ENCODE measurements at places on chromosomes 4 and X.
A peak's percentile ranks its signal among the peaks of the same experiment; 100 is the strongest.

DNA sequence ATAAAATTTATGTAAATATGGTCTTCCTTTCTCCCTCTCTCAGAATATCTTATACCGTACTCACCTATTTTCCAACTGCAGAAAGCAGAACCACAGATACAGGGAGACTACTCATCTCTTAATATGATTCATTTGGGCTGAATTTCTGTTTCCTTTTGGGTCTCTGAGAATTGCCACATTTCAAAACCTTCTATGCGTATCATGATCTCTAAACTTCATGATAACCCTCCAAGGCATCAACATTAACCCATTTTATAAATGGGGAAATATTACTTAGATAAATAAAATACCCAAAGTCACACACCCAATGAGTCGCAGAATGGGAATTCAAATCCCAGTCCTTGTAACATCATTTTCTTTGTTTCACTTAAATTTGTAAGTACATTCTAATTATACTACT is 16.6 kb upstream of the PRDM8 start:
- no peak for DNase-seq

DNA sequence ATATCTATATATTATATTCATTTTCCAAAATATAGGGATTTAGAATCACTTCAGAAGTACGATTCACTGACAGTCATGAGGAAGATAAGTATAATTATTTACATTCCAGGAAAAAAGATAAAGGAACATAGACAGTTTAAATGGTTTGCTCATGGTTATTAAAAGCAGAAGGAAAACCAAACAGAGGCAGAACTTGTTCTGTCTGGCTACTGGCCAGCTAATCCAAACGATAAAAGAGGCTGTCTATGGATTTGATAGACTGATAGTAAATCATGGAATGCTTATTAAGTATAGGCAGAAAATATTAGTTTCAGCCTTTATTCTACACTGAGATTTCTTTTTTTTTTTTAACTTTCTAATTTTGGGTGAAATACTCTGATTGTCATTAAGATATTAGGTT is 50.2 kb downstream of the RPGR start:
- DNase-seq = no peak

DNA sequence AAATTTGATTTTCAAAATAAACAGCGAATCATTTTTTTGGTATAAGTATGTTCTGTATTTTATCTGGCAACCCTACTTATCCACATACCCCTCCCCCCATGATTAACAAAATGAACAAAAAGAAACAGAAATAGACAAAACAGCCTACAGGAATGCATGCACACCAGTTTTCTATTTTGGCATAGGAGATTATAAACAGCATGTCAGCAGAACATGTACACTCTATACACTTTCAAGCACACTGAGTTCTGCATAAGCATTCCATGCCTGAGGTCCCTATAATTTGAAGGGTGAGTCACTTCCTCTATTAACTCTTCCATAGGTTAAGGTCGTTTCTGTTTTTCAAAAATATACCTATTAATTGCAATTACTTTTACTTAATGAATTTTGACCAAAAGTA is 28.0 kb upstream of the ZNF280C start:
- no peak for DNase-seq

- no peak for DNase-seq
Observed at GRCh38 chr4:2356123-2357069, 62.0 kb downstream of the ZFYVE28 start.

GRCh38 chrX:112058255-112058654 is 24.3 kb downstream of the TRPC5 start:
- no peak for DNase-seq

- no peak for DNase-seq
Observed at GRCh38 chr4:17718471-17718870, 63.0 kb downstream of the FAM184B start.

- no peak for DNase-seq
Observed at GRCh38 chr4:139207247-139207646, 30.2 kb upstream of the ELF2 start.

- no peak for DNase-seq
Observed at GRCh38 chr4:149997881-149998421, 80.3 kb upstream of the DCLK2 start.

GRCh38 chrX:153153516-153153915 is 25.6 kb upstream of the MAGEA1 start:
- no peak for DNase-seq

GRCh38 chr4:44159991-44160390 is 288.6 kb downstream of the KCTD8 start:
- DNase-seq = no peak

DNA sequence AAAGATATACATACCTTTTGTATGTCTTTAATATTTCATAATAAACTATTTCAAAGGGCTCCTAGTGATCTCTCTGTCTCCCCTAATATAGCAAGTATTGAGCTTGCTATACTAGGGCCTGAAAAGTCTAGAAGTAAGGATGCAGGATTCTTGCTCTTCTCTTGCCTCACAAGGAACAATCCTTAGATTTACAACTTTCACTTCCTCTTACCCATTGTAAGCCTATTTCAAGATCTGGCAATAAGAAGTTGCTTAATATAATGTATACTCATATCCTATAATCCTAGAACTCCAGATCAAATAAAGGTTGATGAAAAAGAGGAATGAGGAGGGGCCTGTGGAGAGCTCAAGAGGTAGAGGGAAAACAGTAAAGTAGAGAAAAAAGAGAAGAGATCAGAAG is 40.8 kb upstream of the CHRDL1 start:
- DNase-seq = no peak

- DNase-seq = no peak
Observed at GRCh38 chrX:153366119-153366518, 32.2 kb downstream of the ZNF275 start.

- DNase-seq = no peak
Observed at GRCh38 chrX:28920153-28920943, 333.1 kb downstream of the IL1RAPL1 start.

DNA sequence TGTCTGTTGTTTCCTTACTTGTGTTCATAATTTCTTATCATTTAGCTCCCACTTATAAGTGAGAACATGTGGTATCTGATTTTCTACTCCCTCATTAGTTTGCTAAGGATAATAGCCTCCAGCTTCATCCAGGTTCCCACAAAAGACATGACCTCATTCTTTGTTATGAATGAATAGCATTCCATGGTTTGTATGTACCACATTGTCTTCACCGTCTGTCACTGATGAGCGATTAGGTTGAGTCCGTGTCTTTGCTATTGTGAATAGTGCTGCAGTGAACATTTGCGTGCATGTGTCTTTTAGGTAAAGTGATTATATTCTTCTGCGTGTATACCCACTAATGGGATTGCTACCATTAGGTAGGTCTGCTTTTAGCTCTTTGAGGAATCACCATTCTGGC is 624.3 kb upstream of the EPHA5 start:
- no peak for DNase-seq

DNA sequence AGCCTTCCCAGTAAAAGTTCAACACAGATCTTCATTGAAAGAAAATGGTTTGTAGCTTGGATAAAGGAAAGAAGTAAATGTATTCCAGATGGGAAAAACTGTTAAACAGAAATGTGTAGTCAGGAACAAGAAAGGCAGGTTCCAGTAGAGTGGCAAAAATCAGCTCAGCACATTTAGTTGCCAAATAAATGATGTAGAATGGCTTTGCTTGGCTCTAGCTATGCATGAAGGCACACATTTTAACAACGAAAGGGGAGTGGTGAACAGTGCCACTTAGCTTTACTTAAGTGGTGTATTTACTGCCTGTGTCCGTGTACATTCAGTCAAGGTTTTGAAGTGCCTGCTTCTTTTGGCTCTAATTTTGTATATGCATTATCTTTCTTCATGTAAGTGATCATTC is 644.5 kb upstream of the ATOH1 start:
- DNase-seq = no peak

GRCh38 chr4:173807347-173807746 is 277.3 kb upstream of the HAND2 start:
- DNase-seq = no peak

DNA sequence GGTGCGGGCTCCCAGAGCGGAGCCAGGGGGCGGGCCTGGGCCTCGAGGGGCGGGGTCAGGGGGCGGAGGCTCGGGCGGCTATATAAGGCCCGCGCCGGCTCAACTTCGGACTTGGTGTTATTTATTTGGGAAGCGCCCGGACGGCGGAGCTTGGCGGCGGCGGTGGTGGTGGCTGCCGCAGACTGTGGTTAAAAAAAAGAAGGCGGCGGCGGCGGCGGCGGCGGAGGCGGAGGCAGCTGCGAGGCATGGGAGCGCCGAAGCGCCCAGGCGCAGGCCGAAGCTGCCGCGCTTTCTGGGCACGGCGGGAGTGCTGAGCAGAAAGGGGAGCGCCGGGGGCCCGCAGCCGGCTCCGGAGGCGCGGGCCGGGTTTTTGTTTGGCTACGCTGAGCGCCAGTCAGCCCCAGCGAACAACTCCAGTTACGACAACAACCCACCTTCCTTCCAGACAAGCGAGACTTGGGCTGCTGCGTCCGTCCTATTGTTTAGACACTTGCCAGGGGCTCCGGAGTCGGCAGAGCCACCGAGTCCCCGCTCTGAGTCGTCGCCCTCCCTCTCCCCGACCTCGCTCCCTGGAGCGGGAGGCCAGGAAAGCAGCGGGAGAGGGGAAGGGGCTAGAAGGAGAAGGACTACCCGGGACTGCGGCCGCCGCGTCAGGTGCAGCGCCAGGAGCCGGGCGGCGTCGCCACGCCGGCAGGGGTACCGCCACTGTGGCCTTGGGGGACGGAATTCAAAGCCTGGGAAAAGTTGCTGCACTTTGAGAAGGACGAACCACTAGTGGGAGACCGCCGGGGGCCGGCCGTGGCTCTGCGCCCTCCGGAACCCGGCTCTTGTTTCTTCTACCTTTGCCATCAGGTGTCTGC is at the start of gene SLIT2:
SLIT2 (plus strand) TSS at position 110 of the 860 bp plus-strand sequence. CDS start 1,911 bp downstream, outside the sequence.
- no peak for DNase-seq

DNA sequence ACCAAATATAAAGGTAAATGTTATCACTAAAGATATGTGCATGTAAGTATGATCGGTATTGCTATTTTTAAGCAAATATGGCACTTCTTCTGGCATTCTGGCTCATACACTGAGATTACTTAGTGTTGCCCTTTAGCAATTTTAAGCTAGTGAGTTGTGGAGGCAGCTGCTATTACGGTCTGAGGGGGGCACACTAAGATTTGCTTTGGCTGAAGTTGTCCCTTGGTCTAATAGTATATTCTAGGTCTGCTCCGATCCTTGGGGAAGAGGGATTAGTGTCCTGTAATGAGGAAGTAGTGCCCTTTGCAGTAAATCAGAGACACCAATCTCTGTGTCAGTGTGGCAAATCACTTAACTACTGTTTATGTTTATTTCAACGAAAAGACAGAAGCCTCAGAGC is 196.5 kb upstream of the FTHL17 start:
- DNase-seq = no peak

- peak; percentile 19 for DNase-seq
Observed at GRCh38 chr4:121189326-121190215, 25.4 kb upstream of the TNIP3 start.

DNA sequence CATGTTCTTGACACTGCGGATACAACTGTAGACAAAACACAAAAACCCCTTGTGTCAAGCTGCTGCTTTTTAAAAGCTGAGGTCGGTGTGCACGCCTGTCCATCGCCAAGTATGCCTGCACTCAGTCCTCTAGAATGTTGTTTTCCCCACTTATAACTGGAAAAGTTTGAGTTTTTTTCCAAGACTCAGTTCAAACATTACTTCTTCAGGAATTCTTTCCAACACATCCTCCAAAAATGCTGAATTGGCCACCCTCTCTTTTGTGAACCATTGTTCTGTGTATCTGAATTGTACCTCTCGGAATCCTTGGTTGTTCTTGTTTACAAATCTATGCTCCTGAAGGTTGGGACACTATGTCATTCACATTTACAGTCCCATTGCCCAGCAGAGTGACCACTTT is 94.6 kb downstream of the REELD1 start:
- DNase-seq = no peak

- no peak for DNase-seq
Observed at GRCh38 chr4:144663834-144664475, 18.0 kb downstream of the HHIP start.

- DNase-seq = no peak
Observed at GRCh38 chr4:27242217-27242616, 381.6 kb downstream of the STIM2 start.

Data from stimulated activated CD4-positive, alpha-beta T cell treated with anti-CD3 and anti-CD28 coated beads, Interleukin-4, amount 100 ng/mL, for 1 hour (primary cell).